Right lung (tissue), 10 donors: ENCODE measurements at places on chromosomes 2 and 18.

DNA sequence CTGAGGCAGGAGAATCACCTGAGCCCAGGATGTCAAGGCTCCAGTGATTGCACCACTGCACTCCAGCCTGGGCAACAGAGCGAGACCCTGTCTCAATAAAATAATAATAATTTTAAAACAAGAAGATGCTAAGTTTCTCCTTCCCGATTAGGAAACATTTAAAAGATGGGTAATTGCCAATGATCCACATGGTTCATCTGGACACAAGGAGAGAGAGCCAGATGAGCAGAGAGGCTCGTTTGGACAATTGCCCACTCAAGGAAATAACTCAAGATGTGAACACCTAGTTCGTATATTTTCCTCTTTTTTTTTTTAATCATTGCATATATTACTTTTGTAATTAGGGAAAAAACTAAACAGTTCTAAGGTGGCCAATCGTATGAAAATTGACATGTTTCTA, 3.6 kb upstream of the ACTG2 start:
- DNase-seq, result no peak

DNA sequence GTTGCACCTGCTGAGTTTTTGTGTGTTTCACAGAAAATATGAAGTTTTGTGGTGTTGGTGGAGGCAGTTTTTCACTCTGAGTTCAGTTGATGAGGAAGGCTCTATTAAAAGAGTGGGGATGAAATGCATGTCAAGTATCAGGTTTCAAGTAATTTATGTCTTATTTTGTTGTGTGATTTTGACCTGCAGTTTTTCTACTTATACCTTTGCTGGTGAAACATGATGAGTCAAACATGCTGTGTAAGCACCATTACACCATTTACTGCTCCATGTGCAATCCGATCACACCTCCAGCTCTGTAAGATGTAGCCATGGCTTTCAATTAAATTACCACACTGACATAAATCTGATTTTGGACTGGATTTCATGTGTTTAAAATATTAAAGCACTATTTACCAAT, 174.5 kb upstream of the ZEB2 start:
- no peak for DNase-seq

DNA sequence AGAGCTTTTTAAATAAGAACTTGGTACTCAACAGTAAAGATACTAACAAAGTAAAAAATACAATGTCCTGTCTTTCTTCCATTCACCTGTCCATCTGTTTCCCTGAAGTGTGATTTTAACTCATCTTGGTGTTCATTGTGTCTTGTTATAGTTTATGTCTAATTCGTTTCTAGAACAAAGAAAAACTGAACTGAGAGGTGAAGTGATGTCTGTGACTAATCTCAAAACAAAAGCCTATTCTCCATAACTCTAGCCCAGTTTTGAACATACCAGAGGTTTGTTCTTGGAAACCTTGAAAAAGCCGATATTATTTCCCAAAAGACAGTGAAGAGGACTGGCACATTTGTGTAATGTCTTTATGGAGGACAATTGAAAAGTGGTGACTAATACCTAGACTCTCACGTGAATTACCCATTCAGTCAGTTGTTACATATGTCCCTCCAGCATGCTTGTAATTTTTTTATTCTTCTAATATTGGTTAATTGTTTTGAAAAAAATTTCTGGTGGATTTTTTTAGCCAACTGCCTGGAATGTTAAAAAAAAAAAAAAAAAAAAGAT, 725.8 kb downstream of the SATB2 start:
- no peak for DNase-seq

GRCh38 chr2:75289771-75290170, 90.5 kb upstream of the TACR1 start:
- DNase-seq, result no peak

GRCh38 chr2:67281101-67281500, 116.0 kb upstream of the ETAA1 start:
- no peak for DNase-seq

- DNase-seq, result no peak
These were observed 568 bp upstream of the STK17B start for GRCh38 chr2:196171946-196172345.

DNA sequence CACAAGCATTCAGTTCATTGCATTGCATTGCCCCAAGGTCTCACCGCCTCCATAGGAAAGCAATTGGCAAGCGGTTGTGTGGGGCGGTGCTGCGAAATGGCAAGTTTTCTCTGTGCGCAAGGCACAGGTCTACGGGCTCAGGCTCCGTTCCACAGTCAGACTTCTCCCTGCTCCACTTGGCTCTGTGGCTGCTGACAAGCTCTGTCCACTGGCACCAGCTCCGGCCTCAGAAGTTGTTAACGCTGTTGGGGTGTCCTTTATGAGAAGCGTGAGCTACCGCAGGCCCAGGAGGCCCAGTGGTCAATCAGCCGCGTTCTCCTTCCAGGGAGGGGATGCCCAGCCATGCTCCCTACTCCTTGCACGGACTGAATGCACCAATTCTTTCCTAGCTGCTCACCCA, 87.0 kb upstream of the GATA6 start:
- no peak for DNase-seq

GRCh38 chr2:43223521-43224001, 2.8 kb downstream of the ZFP36L2 start:
- DNase-seq, result no peak

- no peak for DNase-seq
These were observed 13.3 kb upstream of the ZEB2 start for GRCh38 chr2:144533221-144533620.

DNA sequence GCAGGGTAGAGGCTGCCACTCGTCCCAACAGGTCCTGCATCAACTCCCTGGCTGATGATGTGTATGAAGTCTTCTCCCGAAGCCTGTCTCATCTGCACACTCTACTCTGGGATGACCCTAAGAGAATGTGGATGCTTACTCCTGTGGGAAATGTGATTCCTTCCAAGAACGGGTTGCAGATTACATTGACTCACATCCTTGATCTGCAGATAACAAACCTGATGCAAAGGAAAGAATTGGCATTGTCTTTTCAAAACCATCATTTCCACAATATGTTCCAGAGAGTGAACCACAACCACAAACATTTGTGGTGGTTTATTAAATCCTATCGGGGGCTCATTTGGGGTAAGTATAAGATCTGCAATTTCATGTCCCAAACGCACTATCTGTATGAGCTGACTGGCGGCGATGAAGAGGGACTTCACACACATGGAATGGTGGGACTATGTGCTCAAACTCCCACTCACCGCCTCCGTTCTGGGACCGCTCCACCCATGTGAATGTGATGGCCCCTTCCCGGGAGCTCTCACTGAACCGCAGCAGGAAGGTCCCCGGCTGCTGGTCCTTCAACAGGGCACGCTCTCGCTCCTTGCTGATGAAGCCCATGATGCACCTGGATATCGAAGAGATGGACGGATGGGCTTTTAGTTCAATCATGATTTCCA, 35.5 kb downstream of the STAT1 start:
- DNase-seq, result no peak

GRCh38 chr18:47737198-47737830, 193.1 kb downstream of the SMAD2 start:
- no peak for DNase-seq

DNA sequence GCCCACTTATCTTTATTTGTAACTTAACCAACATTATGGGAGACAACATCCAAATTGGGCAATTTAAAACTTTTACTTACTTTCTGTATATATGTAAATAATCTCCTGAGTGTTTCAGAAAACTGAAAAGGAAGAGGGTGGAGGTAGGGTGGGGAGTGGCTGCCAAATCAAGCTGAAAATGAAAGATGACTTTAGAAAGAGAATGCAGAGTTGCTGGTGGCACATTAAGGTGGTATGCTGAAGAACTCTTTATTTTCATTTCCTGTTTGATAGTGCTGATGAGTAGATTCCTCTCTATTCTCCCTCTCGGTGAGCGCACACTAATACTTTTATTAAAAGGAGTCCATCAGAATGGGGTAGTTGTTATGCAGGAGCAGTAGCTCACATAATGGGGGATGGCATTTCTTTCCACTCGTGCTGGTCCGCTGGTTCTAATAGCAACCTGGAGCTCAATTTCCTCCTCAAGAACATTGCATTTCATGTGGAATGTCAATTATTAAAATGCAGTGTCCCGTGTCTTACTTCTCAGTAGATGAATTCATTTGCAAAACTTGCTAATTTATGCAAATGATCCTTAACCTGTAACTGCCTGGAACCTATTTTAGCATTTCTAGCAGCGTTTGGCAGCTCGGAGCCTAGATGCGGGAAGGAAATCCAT, 466.9 kb upstream of the HNRNPA3 start:
- DNase-seq, result no peak

DNA sequence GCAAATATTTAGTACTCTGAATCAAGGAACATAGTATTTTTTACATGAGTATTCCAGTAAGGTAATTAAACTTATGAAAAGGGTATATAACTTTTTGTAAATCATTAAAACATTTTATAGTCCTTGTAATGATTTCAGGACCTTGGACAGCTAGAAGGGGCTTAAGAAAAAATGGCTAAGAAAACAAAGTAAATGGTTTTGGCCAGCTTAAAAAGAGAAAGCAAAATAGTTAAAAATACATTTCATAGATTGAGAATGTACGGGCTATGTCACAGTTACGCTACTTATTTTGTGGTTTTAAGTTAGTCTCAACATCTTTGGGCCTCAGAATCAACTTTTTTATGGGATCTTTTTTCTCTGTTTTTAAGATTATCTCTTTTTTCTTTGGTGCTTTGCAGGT, 26.7 kb downstream of the POLI start:
- DNase-seq, result no peak

GRCh38 chr2:128386066-128386465, 67.4 kb upstream of the HS6ST1 start:
- no peak for DNase-seq

GRCh38 chr2:64770137-64770780, 116.5 kb upstream of the SERTAD2 start:
- no peak for DNase-seq

GRCh38 chr2:213225866-213226265, 58.4 kb upstream of the SPAG16 start:
- DNase-seq, result no peak

DNA sequence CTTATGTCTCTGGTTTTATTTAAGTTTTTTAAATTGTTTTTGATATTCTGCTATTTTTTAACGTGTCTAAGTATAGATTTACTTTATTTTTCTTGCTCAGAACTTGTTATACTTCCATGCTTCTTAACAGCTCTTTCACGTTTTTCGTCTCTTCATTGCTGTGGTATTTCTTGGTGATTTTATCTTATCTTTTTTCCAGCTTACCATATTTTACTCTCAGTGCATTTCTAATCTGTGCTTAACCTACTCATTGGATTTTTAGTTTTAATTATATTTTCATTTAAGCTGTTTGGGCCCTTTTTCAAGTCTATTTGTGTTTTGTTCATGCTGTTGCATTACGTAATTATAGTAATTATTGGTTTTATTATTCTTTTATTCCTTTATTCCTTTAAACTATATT, 11.1 kb downstream of the SLC9A2 start:
- DNase-seq, result no peak

DNA sequence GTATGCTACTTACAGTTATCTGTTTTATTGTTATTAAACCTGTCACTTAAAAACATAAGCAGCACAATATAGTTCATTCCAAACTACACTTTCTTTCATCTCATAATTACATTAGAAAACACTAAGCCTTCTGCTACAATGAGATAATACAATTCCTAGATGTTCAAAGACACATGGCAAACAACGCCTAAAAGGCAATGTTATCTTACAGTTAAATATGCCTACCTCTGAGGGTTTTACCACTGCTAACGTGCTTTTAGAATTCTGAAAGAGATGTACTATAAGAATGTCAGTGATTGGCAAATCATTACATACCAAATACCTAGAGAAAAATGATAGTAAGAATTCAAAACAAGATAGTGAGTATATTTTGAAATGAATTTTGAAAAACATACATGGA, 46.8 kb upstream of the SPOPL start:
- DNase-seq, result no peak

- DNase-seq, result no peak
These were observed 65.1 kb downstream of the CDK15 start for GRCh38 chr2:201871471-201871870.

DNA sequence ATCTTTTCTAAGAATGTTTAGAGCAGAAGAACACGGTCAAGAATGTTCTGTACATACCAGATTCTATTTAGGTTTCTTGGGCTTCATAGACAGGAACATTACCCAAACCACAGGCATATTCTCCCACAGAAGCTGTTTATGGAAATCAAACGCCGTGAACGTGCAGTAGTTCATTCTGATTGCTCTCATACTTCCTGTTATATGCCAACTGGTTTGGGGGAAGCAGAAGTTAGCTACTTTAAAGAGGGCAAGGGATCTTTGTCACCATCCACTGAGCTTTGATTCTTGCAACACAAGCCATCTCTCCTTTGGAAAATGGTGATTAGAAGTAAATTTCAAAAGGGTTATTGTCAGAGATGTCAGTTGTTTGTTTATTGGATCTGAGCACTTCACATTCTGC, 182.2 kb upstream of the NRP2 start:
- no peak for DNase-seq

DNA sequence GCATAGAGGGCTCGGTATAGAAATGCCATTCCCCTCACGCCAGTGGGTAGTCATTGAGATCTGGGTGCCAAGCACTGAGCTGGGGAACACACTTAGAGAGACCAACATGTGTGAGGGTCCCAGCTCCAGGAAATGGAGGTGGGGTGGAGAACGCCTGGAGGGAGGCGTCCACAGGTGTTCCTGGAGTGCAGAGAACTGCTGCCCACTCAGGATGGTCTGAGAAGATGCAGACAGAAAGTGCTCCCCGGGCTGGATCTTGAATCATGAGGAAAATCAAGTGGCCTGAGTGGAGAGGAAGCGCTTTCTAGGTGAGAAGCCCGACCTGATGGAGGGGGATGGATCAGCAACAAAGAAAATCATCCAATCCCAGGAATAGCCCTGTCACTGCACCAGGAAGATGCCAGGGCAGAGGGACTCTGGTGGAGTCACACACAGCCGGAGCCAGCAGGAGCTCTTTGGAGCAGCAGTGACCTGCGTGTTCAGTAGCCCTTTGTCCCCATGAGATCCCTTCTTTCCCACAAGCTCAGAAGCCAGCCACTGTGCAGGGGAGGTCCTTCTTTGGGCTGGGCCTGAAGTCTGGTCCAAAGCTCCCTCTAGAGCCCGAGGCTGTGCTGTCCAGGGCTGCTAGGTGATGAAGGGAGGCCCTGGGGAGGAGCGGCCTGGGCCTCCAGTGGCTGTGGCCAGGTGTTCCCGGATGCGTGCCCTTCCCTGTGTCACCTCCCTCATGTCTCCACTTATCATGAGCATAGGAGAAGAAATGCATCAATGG, 112.3 kb downstream of the RNF144A start:
- DNase-seq, result no peak

DNA sequence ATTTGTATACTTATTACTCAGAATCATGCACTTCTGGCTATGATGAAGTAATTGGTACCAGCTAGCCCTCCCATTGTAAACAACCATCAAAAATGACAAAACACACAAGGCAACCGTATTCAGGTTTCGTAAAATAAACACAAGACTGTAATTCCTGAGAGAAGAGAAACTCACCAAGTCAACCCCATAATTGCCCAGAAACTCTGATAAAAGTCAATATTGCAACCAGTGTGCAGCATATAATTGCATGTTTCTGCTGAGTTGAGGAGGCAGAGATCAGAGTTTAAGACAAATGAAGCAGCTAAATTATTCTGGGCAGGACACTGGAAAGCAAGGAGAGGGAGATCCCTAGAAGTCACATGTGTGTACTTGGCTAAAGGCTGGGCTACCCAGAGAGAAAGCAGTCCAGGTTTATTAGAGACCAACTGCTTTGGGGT, 90.3 kb downstream of the ROCK2 start:
- no peak for DNase-seq

- DNase-seq, result no peak
These were observed 79.2 kb upstream of the CDH2 start for GRCh38 chr18:28256166-28256565.
